NCI-H748 treated with DMSO at 0.1 percent for 48 hours (cell line): ENCODE measurements at places on chromosomes 6 and 20.

GRCh38 chr6:158769771-158770432 lies 49.3 kb downstream of the EZR start:
- DNase-seq = no peak

- no peak for DNase-seq
Observed at GRCh38 chr6:145155873-145156782, 579.2 kb downstream of the EPM2A start.

GRCh38 chr20:53168491-53168890 lies 196.3 kb downstream of the TSHZ2 start:
- DNase-seq = no peak

- no peak for DNase-seq
Observed at GRCh38 chr20:38863024-38863851, 57.7 kb downstream of the PPP1R16B start.

DNA sequence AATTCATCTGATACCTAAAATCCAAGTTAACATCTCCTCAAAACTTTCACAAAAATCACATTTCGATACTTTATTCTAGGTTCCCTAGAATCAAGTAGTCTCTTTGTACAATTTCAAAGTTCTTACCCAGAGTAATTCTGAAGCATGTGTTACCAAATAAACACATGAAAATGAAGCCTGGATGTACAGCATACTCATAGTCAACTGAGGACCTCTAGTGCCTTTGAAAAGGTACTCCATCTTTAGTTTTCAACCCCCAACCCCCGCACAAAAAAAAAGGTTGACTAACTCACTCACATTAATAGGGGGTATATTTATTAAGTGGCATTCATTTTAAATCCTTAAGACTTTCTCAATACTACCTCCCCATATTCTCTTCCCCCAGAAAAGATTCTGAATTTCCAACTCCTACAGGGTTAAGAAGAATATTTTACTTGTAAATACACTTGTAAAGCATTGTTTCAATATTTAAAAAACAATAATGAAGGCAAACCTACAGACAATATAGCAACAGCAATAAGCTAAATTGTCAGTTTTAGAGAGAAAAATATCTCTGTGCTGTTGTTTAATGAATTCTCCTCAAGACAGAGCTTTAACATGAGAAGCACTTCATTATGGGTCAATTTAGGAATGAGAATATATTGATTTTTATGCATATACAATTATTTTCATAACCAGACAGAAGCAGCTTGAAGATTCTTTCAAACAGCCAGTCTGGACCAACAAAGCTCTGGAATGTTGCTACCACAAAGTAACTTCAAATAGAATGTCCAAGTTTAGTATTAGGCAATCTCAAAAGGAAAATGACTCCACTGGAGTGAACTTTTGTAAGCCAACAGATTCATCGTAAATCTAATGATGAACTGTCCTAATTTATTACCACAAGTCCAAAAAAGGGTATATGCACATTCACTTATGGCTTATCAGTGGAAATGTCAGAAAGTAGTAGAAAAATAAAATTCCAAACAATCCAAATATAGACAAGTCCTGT lies 3.3 kb downstream of the PLN start:
- peak; percentile 38 for DNase-seq

- DNase-seq = no peak
Observed at GRCh38 chr20:1308067-1308701, 20.8 kb downstream of the SDCBP2 start.

DNA sequence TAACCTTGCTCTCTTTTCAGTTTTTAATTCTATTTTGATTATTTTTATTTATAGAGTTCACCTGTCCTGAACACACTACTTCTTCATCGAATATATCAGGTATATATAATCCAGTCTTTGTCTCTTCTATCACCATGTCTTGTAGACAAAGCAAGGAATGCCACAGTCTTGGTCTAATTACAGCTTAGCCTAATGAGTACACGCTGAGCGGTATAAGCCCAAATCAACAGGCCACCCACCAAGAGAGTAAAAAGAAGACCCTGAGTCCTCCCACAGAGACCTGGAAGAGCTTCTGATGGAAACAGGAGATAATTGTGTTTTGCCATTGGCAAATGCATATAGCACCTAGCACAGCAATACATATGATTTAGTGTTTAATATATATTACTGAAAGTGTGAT lies 68.7 kb upstream of the TCF21 start:
- no peak for DNase-seq

- DNase-seq = no peak
Observed at GRCh38 chr6:54817236-54817635, 29.3 kb upstream of the FAM83B start.

DNA sequence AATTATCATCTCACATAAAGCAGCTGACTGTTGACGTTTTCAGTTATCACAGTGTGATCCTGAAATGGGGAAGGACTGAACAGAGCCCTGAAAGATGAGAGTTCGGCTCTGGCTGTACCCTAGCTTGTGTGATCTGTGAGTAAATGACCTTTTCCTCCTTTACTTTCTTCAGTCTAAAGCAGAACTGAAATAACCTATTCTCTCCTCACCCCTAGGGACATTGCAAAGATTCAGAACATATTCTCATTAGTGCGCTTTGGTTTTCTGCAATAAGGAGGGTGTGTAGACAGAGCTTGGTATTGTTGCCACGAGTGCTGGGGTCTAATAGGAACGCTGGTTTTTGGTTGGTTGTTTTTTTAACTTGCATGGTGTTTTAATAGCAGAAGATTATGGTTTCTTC lies 16.7 kb downstream of the FARS2 start:
- DNase-seq = no peak

GRCh38 chr6:38415231-38416005 lies 224.3 kb downstream of the BTBD9 start:
- no peak for DNase-seq

- DNase-seq = peak; percentile 58
Observed at GRCh38 chr6:144840619-144841018, 555.5 kb downstream of the UTRN start.

- DNase-seq = no peak
Observed at GRCh38 chr6:167091026-167091804, 31.7 kb upstream of the CCR6 start.

GRCh38 chr6:28789553-28790083 lies 134.2 kb downstream of the TRIM27 start:
- DNase-seq = peak; percentile 81

GRCh38 chr20:60334911-60335310 lies 376.7 kb downstream of the CDH26 start:
- no peak for DNase-seq

- DNase-seq = no peak
Observed at GRCh38 chr6:37620519-37620918, 77.2 kb downstream of the MDGA1 start.

- DNase-seq = no peak
Observed at GRCh38 chr6:134537146-134537555, 219.2 kb upstream of the SGK1 start.

DNA sequence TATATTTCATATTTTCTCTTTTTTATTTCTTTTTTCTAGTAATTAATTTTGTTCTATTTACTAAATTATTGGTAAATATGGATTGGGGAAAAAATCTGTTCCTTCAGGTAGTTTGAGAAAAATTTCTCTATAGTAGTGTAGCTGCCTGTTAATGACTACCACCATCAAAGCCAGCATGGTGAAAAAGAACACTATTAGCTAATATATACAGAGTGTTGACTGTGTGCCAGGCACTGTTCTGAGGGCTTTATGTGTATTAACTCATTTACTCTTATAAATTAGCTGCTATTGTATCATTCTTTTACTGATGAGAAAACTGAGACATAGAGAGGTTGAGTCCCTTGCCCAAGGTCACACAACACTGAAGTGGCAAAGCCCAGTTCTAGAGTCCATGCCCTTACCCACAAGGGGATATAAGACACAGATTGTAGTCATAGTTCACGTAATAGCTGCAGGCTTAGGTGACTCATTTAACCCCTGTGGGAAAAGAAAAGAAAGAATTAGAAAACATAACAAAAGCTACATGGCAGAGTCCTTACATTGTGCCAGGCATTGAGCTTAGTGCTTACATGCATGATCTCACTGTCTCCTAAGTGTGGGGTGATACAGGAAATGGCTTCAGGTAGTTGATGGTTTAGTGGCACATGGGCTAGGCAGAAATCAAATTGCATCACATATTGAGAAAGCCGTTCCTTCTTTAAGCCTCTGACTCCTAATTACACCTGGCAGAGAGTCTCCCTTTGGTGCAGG lies 12.2 kb upstream of the AKIRIN2 start:
- DNase-seq = no peak

DNA sequence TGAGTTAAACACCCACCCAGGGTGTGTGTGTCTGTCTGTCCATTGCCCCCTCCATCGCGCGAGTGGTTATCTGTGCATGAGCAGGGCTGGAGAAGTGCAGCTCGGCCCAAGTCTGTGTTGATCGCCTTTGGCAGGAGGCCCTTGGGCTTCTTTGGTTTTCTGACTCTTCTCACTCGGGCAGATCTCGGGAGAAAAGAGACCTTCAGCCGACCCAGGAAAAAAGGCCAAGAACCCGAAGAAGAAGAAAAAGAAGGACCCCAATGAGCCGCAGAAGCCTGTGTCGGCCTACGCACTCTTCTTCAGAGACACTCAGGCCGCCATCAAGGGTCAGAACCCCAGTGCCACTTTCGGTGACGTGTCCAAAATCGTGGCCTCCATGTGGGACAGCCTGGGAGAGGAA lies 132.9 kb downstream of the JPH2 start:
- no peak for DNase-seq

DNA sequence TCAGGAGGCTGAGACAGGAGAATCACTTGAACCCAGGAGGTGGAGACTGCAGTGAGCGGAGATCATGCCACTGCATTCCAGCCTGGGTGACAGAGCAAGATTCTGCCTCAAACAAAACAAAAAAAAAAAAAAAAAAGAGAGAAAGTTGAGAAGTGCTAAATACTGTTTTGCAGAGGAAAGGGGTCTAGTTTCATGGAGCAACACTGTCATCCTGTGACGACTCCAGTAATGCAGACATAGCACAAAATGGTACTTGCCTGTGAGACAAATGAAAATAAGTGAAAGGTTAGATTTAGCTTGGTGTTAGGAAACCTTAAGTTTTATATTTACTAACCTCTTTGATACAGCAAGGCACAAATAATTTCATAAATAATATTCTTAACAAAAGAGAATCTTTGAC lies 29.7 kb downstream of the CEP162 start:
- no peak for DNase-seq

DNA sequence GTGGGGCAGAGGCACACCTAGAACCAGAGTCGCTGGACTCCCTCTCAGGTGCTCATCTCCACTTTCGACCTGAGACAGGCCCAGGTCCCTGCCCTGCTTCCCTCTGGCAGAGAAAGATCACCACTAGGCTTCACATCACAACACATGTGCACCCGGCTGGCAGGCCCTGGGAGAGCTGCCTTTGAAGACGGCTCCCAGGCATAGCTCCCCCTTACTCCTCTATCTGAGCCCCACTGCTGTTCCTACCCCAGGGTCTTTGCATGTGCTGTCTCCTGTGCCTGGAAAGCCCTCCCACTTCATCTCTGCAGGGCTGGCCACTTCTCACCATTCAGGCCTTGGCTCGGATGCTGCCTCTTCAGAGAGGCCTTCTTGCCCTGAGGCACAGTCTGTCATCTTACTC lies 89.2 kb downstream of the NOL4L start:
- DNase-seq = no peak

GRCh38 chr6:155117256-155117655 lies 122.1 kb downstream of the TIAM2 start:
- DNase-seq = no peak

GRCh38 chr6:163641706-163642105 lies 227.2 kb downstream of the QKI start:
- DNase-seq = no peak

GRCh38 chr6:117477988-117478852 lies 4.3 kb upstream of the DCBLD1 start:
- no peak for DNase-seq

- no peak for DNase-seq
Observed at GRCh38 chr6:44778513-44778912, 391.0 kb downstream of the CDC5L start.

GRCh38 chr20:24810676-24811407 lies 138.2 kb upstream of the CST7 start:
- no peak for DNase-seq

GRCh38 chr6:127342296-127342945 lies 988 bp downstream of the ECHDC1 start:
- no peak for DNase-seq

- no peak for DNase-seq
Observed at GRCh38 chr6:42300701-42301100, 83.0 kb upstream of the MRPS10 start.

GRCh38 chr20:22546344-22546743 lies 38.0 kb downstream of the FOXA2 start:
- no peak for DNase-seq

DNA sequence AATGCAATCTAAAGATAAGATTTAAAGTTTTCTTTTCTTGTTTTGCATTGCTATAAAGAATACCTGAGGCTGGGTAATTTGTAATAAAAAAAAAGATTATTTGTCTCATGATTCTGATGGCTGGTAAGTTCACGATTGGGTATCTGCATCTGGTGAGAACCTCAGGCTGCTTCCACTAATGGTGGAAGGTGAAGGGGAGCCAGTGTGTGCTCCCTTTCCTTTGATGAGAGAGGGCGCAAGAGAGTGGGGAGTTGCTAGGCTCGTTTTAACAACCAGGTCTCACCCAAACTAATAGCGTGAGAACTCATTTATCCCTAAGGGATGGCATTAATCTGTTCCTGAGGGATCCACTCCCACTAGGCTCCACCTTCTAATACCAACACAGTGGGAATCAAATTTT lies 353.2 kb downstream of the BTBD3 start:
- DNase-seq = no peak

GRCh38 chr20:38167328-38167850 lies 2.3 kb upstream of the TGM2 start:
- no peak for DNase-seq

DNA sequence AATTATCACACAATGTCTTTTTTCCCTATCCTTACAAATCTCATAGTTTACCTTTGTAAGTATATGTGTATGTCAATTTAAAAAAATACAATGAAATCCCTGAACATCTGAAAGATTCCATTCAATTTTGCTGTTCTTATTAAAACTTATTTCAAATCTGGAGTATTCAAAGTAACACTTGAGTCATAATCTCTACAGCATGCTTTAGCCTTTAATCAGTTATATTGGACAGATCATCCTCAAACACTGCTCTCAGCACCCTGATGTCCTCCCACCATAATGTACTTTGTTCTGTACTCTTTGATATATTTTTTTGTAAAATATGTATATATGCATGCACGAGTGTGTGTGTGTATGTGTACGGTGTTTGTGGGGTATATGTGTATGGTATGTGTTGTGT lies 83.0 kb upstream of the RPS6KA2 start:
- DNase-seq = no peak

- no peak for DNase-seq
Observed at GRCh38 chr6:118656847-118657451, 5.6 kb upstream of the CEP85L start.

GRCh38 chr20:51938559-51939258 lies 136.4 kb upstream of the SALL4 start:
- DNase-seq = no peak

- no peak for DNase-seq
Observed at GRCh38 chr6:41937472-41937860, 4.1 kb downstream of the CCND3 start.

- DNase-seq = no peak
Observed at GRCh38 chr6:17556014-17556413, 44.1 kb upstream of the FAM8A1 start.
